ENCODE measurements at places on chromosomes 12 and 14. TPM values are rescaled to one million over a fixed set of nuclear protein-coding genes. Genes with fewer than 3 reads are reported as not detected.

- DNase-seq, result no peak
Observed at GRCh38 chr14:96747006-96747405, 50.2 kb upstream of the VRK1 start.

DNA sequence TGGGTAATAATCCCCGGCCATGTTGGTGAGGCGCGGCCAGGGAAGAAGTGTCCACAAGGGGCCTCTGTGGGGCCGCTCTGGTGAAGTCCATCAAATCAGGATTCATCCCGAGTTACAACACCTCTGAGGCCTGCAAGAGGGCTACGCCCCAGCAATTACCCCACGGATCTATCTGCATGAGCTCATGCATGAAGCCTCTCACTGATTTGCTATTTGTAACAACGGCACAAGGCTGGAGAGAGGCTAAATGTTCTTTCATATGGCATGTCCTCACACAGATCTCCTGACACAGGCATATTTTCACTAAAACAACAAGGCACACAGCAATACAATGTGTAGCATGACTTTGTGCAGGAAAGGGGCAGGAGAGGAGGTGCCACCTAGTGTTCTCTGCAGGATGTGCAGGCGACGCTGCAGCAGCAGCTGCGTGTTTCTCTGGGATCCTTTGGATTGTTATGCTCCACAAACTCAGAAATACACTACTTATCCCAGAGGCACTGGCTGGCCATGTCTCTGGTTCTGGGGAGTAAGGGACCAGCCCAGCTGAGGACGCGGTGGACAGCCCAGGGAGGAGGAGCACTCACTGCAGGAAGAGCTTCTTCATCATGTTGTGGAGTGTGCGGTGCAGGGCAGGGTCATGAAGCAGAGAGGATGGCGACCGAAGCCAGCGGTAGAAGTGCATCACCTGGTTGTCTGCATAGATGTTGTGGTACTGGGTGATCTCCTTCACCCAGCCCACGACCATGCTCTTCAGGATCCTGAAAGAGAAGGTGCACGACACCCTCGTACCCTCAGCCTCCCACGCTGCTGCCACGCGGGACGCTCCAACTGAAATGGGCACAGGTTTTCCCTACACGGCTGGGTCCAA, 20.2 kb downstream of the P2RX2 start:
- no peak for DNase-seq

DNA sequence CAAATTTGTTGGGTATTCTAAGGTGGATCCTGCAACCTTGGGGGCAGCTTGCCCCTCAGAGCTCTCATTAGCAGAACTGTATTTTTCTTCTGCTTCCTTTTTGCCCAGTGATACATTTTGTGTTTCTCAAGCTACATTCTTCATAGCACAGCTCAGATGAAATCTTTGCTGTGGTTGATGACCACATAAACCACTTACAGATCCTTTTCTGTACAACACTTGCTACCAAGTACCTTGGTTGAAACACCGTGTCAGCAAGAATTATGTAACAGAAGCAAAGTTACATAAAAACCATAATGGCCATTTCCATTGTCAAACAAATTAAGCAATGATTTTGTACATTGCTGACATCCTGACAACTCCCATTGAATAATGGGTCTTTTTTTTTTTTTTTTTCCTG, 9.7 kb upstream of the PLBD1 start:
- DNase-seq, result no peak

GRCh38 chr12:57850854-57851430, 4.4 kb upstream of the CTDSP2 start:
- no peak for DNase-seq

- no peak for DNase-seq
Observed at GRCh38 chr14:85191986-85192385, 338.0 kb upstream of the FLRT2 start.

DNA sequence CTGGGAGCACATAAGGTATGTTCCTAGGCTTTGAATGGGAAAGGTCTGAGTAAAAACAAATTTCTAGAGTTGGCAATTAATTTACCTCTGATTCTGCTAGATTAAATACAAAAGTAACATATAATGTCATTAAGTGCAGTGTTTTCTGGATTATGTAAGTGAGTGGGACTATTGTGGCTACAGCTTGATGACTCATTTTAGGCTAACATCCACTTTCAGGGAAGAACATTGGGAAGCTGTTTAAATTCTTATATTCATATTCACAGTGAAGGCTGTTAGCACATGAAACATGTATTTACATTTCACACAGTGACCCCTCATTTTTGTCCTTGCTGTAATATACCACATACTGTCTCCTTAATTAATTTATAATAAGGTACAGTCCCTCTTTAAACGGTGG, 13.2 kb upstream of the BMAL2 start:
- no peak for DNase-seq

CELA1 gene
- total RNA-seq, result not detected

DNA sequence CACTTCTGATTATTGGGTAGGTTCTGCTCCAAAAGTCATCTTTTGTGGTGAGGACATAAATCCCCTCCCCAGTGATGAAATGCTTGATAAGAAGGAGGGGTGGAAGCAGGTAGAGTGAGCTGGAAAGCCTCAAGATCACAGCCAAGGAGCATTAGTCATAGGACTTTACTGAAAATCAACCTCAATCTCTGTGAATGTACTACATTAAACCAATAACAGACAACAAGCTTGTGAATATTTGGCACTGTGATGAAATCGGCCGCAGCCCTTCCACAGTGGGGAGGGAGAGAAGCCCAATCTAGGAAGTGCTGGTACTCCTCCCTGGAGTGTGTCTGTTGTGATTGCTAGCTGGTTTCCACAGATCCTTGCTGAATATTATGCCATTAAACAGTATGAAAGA, 41.2 kb upstream of the PTCSC3 start:
- DNase-seq, result no peak

DNA sequence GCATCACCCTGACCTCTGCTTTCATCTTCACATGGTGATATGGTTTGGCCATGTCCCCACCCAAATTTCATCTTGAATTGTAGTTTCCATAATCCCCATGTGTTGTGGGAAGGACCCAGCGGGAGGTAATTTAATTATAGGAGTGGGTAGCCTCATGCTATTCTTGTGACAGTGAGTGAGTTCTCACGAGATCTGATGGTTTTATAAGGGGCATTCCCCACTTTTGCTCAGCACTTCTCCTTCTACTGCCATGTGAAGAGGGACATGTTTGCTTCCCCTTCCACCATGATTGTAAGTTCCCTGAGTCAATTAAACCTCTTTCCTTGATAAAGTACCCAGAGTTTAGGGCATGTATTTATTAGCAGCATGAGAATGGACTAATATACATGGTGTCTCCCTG, 38.2 kb downstream of the TMBIM6 start:
- no peak for DNase-seq

GRCh38 chr12:26268841-26269561, 73.6 kb downstream of the SSPN start:
- DNase-seq, result no peak

DNA sequence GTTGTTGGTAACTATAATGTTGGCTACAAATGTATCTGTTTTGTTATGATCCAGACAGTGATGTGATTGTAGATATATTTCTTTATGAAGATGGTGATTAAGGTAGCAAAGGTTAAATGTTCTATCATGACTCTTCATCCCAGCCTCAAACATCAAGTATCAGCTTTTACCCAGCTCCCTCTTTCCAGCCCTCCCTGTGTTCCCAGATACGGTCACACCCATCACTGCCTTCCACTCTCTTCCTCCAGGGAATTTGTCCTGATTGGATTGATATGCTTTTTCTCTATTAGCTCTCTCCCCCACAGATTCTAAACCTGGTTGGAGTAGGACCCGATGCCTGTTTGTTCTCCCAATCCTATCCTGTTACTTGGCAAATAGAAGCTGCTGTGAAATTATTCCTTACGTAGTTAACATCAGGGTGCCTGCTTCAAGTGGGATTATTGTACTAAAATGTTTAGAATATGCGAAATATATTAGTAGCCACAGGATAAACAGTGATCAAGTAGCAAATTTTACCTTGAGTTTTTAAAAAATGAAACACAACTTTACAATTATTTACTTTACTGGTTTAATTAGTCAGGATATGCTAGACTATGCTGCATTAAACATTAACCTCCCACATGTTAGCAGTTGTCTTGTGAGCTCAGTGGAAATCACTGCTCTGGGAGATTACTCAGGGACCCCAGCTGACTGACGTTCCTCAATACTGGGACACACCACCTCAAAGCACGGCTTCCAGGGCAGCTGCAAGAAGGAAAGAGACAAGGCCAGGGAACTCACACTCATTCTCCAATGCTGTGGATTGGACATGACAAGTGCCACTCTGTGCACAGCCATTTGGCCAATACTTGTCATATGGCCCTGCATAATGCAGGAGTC, 165.3 kb downstream of the ALX1 start:
- DNase-seq, result no peak

DNA sequence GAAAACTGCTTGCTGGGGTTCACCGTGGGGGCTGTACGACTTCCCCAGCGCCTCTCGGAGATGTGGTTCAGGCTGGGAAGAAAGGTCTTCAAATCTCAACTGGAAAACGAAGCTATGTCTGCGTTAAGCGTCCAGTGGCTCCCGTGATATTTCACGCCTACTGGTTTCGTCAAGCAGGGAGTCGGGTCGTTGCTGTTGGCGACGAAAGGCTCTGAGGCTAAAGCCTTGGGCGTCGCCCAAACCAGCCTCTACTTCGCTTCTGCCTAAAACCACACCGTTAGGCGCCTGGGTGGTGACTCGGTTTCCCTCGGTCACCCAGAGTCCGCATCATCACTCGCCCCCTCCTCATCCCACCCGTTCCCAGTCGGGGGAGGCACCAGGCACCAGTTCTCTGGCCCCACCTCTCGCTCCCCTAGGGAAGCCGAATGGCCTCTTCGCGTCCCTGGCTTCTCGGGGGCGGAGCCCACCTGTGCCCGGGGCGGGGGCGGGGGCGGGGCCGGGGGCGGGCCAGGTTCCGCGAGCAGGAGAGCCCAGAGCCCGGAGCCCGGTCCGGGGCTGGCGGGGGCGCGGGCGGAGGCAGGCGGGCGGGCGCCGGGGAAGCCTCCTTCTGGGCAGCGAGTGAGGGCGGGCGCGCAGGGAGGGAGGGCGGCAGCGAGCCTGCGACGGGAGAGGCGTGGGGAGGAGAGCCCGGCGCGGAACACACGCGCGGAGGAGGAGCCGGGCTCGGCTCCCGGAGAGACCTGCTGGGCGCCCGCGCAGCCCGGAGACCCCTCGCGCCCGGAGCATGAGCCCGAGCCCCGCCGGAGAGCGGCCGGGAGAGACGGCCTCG, at the start of gene B4GALNT3:
Gene B4GALNT3, plus strand, starts transcription at position 510 of the 829 bp plus-strand sequence. CDS start 438 bp downstream, outside the sequence.
- no peak for DNase-seq

DNA sequence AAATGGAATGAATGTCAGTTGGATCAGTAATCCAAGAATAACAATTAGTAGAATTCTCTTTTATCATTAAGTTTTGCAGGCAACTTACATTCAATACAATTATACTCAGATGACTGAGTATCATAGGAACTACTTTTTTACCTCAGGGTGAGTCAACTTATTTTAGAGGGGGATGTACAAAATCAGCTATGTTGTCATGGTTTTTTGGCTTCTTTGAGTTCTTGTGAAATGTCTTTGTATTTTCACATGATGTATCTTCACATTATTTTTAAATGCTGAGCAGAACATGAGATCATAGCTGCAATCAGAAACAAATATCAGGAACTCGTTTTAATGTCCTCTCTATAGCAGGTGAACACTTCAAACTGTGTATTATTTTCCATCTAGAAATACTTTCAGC, 65.3 kb upstream of the PTPRR start:
- DNase-seq, result no peak

GRCh38 chr14:55641290-55641689, 61.3 kb downstream of the KTN1 start:
- no peak for DNase-seq

GDF3 gene
- total RNA-seq, result not detected

AVPR1A gene
- total RNA-seq, result 45.3 TPM

GRCh38 chr12:76197283-76197682, 112.8 kb upstream of the NAP1L1 start:
- no peak for DNase-seq

- DNase-seq, result no peak
Observed at GRCh38 chr14:74946659-74947281, 8.6 kb downstream of the PGF start.

GRCh38 chr12:8639936-8640335, 22.7 kb downstream of the MFAP5 start:
- DNase-seq, result no peak

DNA sequence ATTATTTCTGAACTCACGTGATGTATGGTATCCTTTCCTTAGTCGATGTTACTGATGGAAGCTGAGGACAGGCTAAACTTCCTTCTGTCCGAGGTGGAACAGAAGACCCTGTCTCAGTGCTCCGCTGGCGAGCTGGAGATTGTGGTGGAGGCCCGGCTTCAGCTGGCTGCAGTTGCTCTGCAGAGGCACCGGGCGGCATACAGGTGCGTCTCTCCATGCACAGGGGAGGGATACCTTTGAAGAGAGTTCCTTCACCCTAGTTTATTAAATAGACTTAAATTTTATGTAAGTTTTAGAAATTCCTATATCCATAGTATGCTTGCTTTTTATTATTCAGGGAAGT, 186.7 kb upstream of the NEDD1 start:
- DNase-seq, result no peak

DNA sequence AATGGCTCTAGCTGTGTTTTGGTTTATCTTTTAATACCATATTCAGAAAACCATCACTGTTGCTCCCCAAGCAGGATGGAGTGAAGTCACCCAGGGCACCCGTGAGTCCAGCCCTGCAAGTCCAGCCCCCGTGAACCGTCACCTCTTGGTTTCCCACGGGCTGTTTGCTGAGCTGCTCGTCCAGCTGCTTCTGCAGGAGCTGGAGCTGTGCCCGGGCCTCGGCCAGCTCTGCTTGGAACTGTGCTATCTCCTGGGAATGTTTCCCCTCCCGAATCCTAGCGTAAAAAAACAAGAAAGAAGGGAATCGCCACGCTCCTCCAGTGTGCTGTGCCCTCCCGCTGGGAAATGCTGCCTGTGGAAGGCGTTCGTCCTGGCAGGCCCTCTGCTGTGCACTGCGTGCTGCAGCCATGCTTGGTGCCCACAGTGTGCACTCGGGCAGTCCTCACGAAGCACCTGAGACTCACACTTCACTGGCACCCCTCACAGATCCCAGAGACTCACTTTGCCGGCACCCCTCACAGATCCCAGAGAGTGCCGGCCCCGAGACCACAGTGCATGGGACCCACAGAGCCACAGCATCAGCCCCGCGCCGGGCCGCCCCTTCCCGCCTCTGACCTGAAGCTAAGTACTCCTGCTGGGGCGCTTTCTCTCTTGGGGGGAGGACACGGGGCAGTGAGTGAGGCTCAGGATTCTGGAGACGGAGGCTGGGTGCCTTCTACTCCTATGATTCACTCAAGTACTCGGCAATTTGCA, 15.4 kb upstream of the ANKLE2 start:
- DNase-seq, result no peak

- no peak for DNase-seq
Observed at GRCh38 chr14:56532546-56532945, 47.1 kb upstream of the TMEM260 start.

KRT74 gene
- total RNA-seq, result not detected

DNA sequence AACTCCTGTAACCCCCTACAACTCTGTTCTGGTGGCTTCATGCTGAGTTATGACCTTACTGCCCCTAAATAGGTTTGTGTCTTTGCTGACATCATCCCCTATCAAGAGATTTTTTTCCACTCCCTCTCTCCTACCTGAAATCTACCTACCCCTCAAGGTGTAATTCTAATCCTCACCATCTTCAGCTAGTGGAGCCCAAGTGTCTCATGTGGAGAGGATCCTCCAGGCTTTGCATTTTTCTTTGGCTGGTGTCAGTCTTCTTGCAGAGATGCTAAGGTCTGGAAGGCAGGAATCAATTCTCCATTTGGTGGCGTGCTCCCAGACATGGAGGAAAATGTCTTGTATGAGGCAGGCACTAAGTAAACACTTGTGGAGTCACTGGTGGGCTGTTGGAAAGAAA, 74.8 kb upstream of the PRMT8 start:
- DNase-seq, result no peak

Measured in omental fat pad (tissue), 4 donors.